Omental fat pad (tissue), 4 donors: ENCODE measurements at places on chromosomes 4 and X. TPM values are rescaled to one million over a fixed set of nuclear protein-coding genes. Genes with fewer than 3 reads are reported as not detected.

DNA sequence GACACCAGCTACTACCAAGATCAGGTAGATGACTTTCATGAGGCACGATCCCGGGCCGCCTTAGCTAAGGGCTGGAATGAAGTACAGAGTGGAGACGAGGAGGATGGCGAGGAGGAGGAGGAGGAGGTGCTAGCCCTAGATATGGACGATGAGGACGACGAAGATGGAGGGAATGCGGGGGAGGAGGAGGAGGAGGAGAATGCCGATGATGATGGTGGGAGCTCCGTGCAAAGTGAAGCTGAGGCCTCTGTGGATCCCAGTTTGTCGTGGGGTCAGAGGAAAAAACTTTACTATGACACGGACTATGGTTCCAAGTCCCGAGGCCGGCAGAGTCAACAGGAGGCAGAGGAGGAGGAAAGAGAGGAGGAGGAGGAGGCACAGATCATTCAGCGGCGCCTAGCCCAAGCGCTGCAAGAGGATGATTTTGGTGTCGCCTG, 481 bp downstream of the UTP3 start:
- DNase-seq, result no peak

The KLF8 gene
- total RNA-seq, result 30.1 TPM

DNA sequence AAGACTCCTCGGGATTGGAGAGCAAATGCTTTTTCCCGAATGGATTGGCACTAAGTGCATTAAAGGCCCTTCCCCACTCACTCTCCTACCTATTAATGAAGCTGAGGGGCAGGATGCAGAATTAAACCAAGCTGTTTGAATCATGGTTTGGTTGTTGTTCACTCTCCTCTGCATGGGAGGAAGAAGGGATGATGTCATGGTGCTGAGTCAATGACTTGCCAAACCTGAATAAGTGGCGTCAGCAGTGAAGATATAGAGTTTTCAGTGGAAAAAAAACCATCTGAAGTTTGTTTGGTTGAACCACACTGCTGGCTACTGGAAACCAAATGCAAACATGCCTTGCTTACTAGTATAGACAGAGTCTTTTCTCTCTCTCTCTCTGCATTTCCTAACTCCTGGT, 19.8 kb upstream of the ZXDA start:
- DNase-seq, result no peak

GRCh38 chr4:47049347-47049746, 18.0 kb downstream of the GABRB1 start:
- no peak for DNase-seq

The FAM50A gene
- 78.8 TPM for total RNA-seq

The RAB39B gene
- total RNA-seq, result 0.24 TPM

The LUZP4 gene
- not detected for total RNA-seq

DNA sequence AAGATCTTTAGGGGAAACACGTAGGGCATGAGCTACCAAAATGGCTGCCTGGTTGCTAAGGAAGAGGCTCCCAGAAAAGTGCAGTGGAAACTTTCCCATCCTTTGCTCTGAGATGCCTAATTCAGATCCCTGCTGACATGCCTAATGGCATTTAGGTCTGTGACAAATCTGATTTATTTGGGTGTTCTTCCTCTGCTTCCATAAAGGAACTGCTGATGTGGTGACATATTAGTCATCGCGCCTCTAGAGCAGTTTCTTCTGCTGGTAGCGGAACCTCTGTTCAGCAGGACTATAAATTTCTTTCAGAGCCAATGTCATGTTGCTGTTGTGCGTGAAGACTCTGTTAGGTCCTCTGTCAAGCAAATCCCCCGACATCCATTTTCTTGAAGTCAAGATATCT, 310.0 kb downstream of the PDHA2 start:
- no peak for DNase-seq

DNA sequence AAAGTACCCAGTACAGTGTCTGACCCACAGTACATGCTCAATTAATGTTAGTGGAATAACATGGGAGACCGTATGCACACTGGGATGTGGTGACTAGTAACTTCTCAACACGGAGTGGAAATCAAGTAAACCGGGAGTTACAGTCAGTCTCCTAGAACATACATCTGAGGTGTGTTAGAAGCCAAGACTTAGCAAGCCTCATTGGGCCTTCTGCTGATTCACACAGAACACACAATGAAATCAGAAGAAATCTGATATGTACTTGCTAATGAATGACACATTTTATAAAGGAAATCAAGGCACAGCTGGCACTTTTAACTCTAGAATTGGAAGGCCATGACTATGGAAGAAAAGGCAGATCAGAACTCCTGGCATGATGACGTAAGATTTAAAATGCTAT, 13.0 kb downstream of the TRAPPC2 start:
- no peak for DNase-seq

DNA sequence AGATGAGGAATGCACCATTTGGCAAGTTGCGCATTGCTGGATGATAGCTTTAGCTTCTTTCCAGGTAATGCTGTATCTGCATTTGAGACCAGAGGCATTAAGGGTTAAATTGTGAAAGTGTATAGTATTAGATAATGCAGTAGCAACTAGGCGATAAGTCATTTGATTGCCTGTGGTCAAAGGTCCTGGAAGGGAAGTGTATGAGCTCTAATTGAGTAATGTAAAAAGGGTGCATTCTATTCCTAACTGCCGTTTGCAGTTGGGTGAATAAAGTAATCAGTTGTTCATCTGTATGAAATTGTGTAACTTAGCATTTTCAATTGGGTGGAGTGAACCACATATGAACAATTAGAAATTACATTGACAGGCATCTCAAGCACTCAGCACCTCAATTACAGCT, 54.5 kb upstream of the WDR1 start:
- no peak for DNase-seq

The NALF2 gene
- total RNA-seq, result 0.19 TPM

The AGTR2 gene
- not detected for total RNA-seq
